Stromal cell of bone marrow (primary cell): ENCODE measurements at places on chromosomes 7 and 10.
A peak's percentile ranks its signal among the peaks of the same experiment; 100 is the strongest.

- DNase-seq: no peak
Measured at GRCh38 chr7:128363261-128363721, 1.8 kb upstream of the PRRT4 start.

DNA sequence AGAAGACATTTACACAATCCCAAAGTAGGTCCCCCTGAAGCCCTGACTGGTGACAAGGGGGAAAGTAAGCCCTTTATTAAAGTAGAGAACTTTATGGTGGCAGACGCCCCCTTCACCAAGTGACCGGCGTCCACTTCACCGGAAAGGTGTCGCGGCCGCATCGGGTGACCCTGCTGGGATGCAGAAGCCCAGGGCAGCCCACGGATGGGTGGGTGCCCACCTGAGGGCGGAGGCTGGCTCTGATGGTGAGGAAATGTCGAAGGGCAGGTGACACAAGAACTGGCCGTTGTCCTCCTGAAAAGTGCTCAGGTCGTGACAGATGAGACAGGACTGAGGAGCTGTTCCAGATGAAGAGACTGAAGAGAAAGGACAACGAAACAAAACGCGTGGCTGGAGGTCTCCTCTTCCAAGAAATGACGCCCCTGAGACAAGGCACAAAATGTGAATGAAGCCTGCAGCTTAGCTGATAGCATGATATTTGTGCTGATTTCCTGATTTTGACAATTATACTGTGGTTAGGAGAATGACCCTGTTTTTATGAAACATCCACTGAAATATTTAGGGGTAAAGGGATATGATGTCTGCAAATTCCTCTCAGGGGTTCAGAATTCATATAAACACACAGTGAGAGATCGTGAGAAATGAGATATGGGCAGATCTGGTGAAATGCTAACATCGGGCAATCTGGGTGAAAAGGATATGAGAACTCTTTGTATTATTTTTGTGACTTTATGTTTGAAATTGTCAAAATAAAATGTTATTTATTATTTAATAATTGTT, 123.9 kb downstream of the PRKAG2 start:
- no peak for DNase-seq

GRCh38 chr7:93245525-93246432, 13.6 kb downstream of the VPS50 start:
- peak; percentile 12 for DNase-seq

DNA sequence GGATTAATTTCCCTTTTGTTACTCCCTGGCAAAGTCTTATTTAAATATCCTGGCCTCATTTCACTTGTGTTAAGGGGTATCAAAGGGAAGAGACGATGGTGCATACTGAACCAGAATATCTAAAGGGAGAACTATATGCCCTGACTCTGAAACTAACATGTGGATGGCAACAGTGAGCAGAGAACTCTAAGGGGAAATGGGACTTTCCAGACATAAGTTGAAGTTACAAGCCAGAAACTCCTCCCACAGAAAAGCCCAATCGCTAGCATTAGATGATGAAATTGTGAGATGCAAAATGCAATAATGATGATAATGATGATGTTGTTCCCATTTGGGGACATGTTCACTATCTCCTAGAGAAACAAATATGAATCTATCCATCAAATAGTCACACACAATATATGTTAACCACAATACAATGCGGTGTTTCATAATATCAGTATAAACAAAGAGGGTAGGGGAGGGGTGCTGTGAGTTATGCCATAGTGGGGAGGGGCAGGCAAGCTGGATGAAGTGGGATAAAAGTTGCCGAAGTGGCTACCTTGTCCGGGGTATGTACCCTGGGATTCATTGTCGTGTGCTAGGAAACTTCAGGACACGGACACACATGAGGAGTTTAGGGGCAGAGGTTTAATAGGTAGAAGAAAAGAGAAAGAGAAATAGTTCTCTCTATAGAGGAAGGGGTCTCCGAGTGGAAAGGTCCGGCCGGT, 37.1 kb downstream of the TMEM229A start:
- DNase-seq: no peak

DNA sequence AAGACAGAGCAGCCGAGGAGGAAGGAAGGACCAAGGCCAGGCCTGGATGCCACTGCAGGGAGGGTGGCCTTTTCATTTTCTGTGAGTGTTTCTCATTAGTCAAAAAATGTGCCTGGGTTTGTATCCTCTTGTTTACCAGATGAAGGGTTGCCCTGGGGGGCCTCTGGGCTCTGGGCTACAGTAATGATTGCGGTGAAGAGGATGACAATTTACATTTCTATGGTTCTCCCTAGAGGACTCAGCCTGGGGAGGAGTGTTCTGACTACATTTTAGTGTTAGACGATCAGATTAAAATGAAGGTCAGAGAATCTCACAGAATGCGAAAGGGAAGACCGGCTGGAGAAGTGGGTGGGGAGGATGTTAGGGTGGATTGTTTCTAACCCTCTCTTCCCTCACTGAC, 108.0 kb upstream of the KMT2C start:
- DNase-seq: no peak

- no peak for DNase-seq
Measured at GRCh38 chr7:35823440-35823839, 22.6 kb downstream of the SEPTIN7 start.

DNA sequence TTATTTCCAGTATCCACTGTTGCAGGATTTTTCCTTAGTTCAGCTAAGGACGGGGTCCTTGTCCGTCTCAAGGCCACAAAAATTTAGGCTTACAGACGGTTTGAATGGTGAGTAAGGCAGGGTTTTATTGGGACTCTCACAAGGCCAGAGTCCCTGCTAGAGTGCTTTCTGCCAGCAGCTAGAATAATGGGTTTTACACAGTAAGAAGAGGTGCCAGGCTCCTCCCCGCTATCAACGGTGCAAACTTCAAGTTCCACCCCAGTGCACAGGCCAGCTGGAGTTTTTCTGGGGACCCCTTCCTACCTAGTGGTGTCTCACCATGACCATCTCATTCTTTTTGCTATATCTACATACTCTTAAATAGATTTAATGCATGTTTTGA, 198.5 kb upstream of the KCTD7 start:
- DNase-seq: no peak

DNA sequence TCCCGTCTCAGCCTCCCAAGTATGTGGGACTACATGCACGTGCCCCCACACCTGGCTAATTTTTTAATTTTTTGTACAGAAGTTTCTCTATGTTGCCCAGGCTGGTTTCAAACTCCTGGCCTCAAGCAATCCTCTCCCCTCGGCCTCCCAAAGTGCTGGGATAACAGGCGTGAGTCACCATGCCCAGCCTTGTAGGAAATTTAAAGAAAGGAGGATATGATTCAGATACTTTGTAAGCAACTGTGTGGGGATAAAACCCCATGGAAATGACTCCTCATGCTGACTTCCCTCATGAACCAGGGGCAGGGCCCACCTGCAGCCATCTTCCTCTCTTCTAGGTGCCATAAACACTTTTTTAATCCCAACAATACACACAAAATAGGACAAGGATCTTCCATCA, 50.2 kb downstream of the APBB1IP start:
- DNase-seq: peak; percentile 62

- peak; percentile 15 for DNase-seq
Measured at GRCh38 chr7:50069613-50070012, 23.4 kb downstream of the ZPBP start.

- DNase-seq: no peak
Measured at GRCh38 chr10:94038024-94038423, 44.3 kb downstream of the PLCE1 start.

GRCh38 chr7:47228386-47229014, 353.4 kb downstream of the TNS3 start:
- no peak for DNase-seq

DNA sequence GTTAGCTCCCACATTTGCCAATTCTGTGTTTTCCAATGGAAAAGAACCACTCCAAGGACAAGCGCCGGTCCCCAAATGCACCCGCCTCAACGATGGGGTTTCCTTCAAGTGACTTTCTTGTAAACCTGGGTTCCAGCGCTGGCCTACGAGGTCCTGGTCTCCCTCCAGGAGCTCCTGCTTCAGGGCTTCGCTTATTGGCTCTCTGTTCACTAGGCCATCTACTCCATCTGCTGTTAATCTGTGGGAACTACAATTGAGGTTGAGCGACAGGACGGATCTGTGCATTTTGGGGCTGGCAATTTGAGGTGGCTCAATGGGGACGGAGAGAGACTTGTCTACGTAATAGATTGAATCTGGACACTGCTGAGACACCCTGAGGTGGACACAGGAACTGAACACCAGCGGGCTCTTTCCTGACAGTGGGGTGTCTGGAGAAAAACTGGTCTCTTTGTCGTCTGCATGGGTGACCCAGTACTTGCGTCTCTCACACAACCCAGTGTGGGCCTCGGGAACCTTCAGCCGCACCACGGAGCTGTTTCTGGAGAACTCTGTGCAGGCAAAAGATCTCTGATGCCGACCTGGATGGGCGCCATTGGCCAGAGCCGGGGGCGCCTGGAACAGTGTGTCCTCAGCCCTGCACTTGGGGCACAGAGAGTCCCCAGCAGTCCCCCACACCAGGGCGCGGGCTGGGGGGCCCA, 115.9 kb upstream of the ADAM12 start:
- peak; percentile 50 for DNase-seq

- DNase-seq: no peak
Measured at GRCh38 chr7:17787257-17787656, 153.0 kb downstream of the SNX13 start.

GRCh38 chr10:133001114-133001513, 58.7 kb upstream of the CFAP46 start:
- DNase-seq: no peak

DNA sequence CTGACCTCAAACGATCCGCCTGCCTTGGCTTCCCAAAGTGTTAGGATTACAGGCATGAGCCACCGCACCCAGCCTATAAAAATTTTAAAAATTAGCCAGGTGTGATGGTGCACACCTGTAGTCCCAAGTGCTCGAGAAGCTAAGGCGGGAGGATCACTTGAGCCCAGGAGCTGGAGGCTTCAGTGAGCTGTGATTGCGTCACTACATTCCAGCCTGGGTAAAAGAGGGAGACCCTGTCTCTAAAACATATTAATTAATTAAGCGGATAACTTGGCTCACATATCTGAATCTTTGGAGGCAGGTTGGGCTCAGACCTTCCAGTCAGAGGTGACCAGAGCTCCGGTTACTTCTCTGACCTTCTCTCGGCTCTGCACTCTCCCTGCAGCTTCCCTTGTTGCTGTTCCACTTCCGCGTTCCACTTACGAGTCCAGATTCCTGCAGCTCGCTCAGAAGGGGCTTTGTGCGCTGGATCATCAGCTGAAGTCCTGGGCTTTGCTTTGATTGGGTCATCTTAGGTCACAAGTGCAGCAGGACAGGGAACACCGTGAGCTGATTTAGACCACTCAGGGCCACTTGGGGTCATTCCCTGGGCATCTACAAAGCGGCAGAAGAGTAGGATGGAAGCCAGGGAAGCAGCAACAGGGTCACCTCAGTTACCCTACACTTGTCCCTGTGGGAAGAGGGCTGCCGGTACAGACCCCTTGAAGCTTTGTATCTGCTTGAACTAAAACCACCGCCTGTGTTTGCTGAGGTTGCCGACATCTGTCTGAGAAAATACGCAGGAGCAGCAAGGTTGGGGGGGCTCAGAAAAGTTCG, 2.0 kb upstream of the ARPC1B start:
- no peak for DNase-seq

- DNase-seq: no peak
Measured at GRCh38 chr7:50229964-50230363, 74.6 kb upstream of the IKZF1 start.

- DNase-seq: no peak
Measured at GRCh38 chr7:154440058-154440457, 387.9 kb downstream of the DPP6 start.

- DNase-seq: peak; percentile 9
Measured at GRCh38 chr7:57403601-57404342, 46.2 kb upstream of the ZNF716 start.

DNA sequence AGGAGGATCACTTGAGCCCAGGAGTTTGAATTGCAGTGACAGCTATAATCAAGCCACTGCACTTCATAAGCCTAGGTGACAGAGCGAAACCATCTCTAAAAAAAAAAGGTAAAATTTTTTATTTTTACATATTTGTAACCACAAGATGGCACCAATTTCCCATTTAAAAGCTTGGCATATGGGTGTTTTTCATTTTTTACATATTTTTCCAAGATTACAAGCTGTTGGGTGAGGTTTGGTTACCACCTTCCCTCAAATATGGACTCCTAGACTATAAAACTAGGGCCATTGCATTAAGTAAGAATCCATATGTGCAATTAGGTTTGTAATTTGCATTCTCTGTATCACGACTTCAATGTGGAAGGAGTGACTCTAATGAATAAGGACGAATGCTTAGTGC, 129.3 kb upstream of the ACBD5 start:
- DNase-seq: no peak

DNA sequence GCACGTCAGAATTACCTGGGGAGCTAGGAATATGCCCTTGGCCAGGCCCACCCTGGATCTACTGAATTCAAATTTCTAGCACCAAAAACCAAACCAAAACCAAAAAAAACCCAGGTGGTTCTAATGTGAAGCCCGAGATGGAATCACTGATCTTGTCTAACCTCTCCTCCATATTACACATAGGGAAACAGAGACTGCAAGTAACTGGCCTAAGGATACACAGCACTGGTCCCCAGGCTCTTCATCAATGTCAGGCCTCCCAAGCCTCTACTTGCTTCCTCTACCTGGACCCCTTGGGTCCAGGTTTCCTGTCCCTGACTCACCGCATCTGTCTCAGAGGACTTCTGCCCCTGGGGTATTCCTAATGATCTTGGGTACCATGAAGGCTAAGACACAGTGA, 30.7 kb downstream of the ZCCHC24 start:
- no peak for DNase-seq

- no peak for DNase-seq
Measured at GRCh38 chr7:105580022-105580740, 1.1 kb downstream of the EFCAB10 start.

DNA sequence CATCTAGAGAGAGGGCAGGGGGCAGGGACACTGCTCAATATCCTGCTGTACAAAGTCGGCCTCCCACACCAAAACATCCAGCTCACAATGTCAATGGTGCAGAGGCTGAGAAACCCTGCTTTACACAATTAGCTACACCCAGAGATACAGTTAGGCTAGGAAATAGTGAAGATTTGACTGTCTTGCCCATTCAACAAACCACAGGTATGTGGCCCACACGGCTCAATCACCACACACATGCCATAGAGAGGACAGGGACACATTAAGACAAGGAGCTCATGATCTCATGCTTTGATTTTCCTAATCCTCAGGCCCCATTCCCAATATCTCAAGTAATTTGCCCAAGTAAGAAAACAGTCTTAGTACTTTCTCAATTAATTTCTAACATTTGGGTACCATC, 110.4 kb downstream of the OSBPL3 start:
- DNase-seq: no peak

- no peak for DNase-seq
Measured at GRCh38 chr7:47196106-47196645, 385.7 kb downstream of the TNS3 start.

- peak; percentile 36 for DNase-seq
Measured at GRCh38 chr7:130758429-130759056, 24.5 kb upstream of the KLF14 start.

DNA sequence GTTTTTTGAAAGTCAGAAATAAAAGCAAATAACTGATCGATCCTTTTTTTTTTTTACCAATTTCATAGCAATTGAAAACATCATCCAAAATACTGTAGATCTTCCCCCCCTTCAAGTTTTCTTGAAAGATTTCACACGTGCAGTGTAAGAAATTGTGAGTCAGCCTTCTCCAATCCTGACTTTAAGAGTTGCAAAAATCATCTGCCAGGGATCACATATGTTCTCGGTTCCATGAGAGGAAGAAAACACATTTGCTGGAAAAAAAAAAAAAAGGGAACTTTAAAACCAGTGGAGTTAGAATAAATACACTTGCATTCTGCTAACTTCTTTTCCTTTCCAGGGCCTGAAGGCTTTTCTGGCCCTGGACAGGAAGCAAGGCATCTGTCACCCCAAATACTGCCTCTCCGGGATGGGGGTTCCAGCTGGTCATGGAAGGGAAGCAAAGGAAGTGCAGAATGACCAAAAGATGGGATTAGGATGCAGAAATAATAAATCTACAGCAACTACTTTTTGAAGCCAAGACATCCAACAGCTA, 198.4 kb upstream of the KIAA1217 start:
- DNase-seq: no peak
